ENCODE measurements at places on chromosomes 3 and 15. TPM values are rescaled to one million over a fixed set of nuclear protein-coding genes. Genes with fewer than 3 reads are reported as not detected.

Gene TM2D3
- 30.1 TPM for total RNA-seq

Gene C3orf22
- not detected for total RNA-seq

Gene COLQ
- 0.23 TPM for total RNA-seq

Gene FBXW12
- not detected for total RNA-seq

Gene GOLGA8O
- not detected for total RNA-seq

Gene INTS14
- total RNA-seq, result 25.5 TPM

Gene RNU5B-1
- total RNA-seq, result not detected

Gene PARP14
- total RNA-seq, result 47.2 TPM

Gene TMEM207
- total RNA-seq, result not detected

Gene SCN11A
- not detected for total RNA-seq

Gene A4GNT
- total RNA-seq, result not detected

Gene CFAP100
- total RNA-seq, result not detected

Gene ATP13A4
- 0.89 TPM for total RNA-seq

Gene COL7A1
- 55.2 TPM for total RNA-seq

Gene APOD
- total RNA-seq, result not detected

Gene CSPG4
- total RNA-seq, result 63.0 TPM

Gene SAXO2
- 1.2 TPM for total RNA-seq

Gene GOLGA6A
- not detected for total RNA-seq

Gene ATP13A3
- total RNA-seq, result 813 TPM

Gene CACNA2D2
- not detected for total RNA-seq

Gene C3orf20
- total RNA-seq, result not detected

Gene CCR3
- total RNA-seq, result not detected

Gene SLC24A5
- total RNA-seq, result not detected

Gene NRG4
- under 0.01 TPM for total RNA-seq

Gene CHRNB4
- not detected for total RNA-seq

Gene SIDT1
- not detected for total RNA-seq

Gene LTK
- under 0.01 TPM for total RNA-seq

Gene GJD2
- total RNA-seq, result not detected

Gene IMPG2
- total RNA-seq, result 0.59 TPM

Gene THAP10
- 0.89 TPM for total RNA-seq
